NCI-H510A treated with DMSO at 0.1 percent for 48 hours (cell line): ENCODE measurements at places on chromosomes 7 and 10.

DNA sequence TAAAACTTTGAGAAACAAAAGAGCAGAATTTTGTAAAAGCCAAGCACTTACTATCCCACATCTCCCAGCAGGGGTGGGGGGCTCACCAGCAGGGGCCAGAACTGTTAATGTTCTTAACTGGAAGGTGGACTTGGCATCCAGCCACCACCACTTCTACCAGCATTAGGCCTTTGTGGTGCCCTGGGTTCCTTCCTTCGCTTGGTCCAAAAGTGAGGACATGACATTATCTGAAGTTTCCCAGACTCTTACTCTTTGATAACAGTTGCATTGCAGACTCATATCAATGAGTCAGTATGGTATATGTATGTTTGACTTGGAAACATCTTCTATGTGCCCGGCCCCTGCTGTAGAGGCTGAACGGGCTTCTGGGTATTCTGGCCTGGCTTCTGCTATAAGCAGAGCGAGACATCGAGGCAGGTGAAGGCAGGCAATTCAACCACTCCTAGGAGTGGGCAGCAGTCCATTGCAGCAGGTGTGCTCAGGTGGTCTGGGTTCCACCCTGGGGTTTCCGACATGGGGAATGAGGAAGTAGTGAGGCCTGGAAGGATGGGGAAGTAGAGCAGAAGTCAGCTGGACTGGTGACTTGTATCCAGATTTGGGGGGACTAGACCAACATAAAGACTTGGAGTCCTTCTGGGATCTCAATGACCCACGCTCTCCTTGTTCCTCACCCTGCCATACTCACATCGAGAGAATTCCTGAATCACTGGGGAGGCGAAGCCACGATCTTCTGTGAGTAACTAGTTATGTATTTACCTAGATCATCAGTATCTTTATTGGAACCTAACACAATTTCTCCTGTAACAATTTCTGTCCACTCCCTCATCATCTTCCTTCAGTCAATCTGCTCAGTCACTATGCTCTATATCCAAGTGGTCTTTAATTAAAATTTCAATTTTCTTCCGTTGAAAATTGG lies 4.1 kb downstream of the ZNF777 start:
- no peak for DNase-seq

GRCh38 chr7:47576031-47576865 lies 5.7 kb downstream of the TNS3 start:
- DNase-seq = peak; percentile 51

GRCh38 chr10:64846700-64847099 lies 1325.5 kb downstream of the REEP3 start:
- no peak for DNase-seq

DNA sequence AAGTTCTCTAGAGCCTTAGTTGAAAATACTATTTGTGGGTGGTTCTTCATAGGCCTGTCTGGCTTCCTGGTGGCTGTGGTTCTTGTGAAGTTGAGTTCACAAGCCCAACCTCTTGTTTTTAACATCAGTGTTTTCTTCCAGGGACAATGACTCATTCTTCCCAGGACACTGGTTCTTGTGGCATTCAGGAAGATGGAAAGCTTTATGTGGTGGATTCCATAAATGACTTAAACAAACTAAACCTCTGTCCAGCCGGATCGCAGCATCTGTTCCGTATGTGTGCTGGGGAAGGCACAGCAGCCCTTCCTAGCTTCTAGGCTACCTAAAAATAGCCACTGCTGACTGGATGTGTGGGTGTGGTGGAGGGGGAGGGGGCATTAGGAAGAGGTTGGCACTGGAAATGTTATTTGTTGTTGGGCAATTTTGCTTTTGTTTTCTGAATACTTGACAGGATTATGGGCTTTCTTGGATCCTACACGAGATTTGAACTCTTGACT lies 3.9 kb downstream of the LSMEM1 start:
- no peak for DNase-seq

GRCh38 chr7:128310499-128310898 lies 33.2 kb downstream of the RBM28 start:
- no peak for DNase-seq

- no peak for DNase-seq
Observed at GRCh38 chr10:31606841-31607240, 287.8 kb downstream of the ZEB1 start.

- DNase-seq = no peak
Observed at GRCh38 chr10:70368774-70369482, 13.5 kb downstream of the LRRC20 start.

- DNase-seq = no peak
Observed at GRCh38 chr7:49878627-49879026, 105.2 kb downstream of the VWC2 start.

DNA sequence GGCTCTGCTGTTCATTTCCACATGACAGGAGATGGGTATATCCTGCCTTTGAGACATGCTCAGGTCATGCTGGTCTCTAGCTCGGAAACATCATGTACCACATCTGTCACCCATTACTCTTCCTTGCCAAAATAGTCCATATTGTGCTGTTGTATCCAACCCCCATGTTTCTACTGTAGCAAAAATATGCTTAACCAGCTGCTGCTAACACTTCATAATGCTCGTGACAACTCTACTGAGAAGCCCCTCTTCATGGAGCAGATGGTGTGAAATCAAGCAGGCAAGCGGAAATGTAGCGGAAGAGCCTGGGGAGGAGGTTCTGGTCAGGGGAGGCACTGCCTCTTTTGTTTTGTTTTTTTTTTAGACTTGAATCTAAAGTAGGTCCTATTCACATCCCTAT lies 82.9 kb downstream of the NPY start:
- no peak for DNase-seq

DNA sequence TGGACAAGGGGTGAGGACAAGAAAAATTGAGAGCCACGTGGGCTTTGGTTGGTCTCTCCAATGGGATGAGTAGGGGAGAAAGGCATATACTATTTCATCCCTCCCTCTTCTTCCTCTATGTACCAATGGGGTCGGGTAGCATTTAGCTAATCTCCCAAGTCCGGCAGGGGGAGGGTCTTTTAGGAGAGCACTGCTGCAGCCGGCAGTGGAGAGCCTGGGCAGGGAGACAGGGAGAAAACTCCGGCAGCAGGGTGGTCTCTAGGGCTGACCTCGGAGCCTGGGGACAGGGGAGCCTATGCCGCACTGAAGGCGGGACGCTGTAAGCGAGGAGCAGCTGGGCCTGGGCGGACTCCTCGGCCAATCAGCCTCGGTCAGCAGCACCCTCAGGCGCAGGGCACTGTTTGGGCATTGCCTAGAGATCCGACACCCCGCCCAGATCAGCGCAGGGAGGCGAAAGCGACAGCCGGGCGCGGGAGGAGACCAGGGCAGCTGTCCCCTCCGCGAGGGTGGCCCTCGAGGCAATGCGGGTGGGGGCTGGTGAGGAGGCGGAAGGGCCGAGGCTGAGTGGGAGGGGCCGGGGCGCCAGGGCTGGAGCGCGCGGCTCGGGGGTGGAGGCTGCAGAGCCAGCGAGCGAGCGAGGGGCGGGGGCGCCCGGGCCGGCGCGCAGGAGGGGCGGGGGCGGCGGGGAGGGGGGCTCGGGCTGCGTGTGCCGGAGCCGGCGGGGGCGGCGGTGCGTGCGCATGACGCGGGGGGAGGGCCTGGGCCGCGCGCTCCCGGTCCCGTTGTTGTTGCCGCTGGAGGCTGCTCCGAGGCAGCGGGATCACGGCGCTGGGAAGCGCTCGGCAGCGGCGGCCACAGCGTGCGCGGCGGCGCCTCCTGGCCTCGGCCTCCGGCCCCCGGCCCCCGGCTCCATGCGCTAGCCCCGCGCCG lies at the start of gene AGAP3:
Gene AGAP3 (plus strand): TSS at position 785 of the 930 bp plus-strand sequence. CDS start 267 bp downstream, outside the sequence.
- DNase-seq = peak; percentile 62

- no peak for DNase-seq
Observed at GRCh38 chr7:158098125-158099030, 489.2 kb downstream of the PTPRN2 start.

DNA sequence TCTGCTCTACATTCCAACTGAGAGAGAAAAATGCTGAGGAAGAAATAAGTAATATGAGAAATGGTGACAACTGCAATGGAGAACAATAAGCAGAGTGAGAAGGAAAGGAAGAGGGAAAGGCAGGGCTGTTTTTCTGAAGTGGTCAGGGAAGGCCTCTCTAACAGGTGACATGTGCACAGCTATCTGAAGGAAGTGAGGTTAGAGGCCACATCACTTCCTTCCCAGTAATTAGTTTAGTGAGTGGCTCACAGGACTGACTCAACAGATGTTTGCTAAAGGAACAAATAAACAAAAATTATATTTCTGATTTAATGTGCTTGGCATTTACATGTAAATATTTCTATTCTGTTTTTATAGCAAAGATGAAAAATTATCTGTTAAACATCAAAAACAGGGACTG lies 77.9 kb downstream of the ARHGAP21 start:
- DNase-seq = no peak

DNA sequence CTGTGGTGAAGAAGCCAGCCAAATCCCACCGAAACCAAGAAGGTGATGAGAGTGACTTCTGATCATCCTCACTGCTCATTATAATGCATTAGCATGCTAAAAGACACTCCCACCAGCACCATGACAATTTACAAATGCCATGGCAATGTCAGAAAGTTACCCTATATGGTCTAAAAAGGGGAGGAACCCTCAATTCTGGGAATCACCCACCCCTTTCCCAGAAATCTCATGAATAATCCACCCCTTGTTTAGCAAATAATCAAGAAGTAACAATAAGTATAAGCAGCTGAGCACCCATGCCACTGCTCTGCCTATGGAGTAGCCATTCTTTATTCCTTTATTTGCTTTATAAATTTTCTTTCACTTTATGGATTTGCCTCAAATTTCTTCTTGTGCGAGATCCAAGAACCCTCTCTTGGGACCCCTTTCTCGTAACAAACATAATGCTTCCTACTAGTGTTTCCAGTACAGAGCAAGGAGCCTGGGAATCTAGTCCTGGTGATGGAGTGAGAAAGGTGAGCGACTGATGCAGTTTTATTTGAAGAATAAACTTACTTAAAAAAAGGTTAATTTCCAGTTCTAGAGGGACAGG lies 18.4 kb upstream of the EXOC6 start:
- DNase-seq = no peak

GRCh38 chr7:12174931-12175330 lies 36.2 kb upstream of the TMEM106B start:
- DNase-seq = no peak
